Effector memory CD4-positive, alpha-beta T cell (primary cell): ENCODE measurements at places on chromosomes 1 and 21.

DNA sequence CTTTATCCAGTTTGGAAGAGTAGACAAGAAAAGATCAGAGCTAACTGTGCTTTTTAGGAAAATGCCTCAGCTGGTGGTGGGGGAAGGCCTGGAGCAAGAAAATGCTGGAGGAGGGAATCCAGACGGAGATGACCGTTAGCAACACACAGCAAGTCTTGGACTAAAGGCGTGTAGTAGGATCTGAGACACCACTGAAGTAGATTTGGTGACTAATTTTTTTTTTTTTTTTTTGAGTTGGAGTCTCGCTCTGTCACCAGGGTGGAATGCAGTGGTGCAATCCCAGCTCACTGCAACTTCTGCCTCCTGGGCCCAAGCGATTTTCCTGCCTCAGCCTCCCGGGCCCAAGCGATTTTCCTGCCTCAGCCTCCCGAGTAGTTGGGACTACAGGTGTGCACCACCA is 41.2 kb downstream of the LPAR3 start:
- DNase-seq = no peak

GRCh38 chr1:21307210-21307609 is 16.9 kb upstream of the ECE1 start:
- DNase-seq = no peak

GRCh38 chr1:38062361-38063288 is 16.0 kb upstream of the POU3F1 start:
- DNase-seq = no peak

DNA sequence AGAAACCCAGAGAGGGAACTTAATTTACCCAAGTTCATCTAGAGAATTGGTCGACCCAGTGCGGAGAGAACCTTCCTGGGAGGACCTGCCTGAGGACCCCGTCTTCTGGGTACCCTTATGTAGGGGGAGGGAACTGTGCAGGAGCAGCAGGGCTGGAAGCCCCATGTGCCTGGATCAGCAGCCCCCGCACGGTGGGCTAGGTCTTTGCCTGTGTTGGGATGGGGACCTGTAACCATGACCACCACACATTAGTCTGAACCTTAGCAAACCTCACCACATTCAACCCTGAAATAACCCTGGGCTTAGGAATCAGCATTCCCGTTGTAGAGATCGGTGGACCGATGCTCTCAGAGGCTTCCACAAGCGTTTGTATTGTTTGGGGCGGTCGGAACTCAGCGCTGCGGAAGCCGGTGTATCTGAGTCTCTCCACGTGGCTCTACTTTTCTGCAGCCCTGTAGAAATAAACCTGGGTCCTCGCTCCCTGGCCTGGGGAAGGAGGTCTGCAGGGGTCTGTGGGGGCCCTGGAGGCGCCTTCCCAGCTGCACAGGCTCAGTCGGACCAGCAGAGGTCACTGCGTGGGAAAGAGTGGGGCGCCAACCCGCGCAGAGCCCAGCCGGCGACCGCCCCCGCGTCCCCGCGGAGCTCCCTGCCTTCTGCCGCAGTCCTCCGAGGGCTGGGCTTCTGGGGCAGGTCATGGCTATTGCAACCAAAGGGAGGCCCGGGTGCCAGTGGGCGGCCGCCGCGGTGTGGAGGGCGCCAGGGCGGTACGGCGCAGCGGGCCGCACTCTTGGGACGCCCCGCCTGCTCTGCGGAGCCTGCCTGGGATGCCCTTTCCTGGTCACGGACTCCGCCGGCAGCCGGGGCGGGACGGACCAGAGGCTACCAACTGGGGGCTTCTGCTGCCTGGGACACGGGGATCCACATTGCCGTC is 36.2 kb upstream of the KCNA10 start:
- peak; percentile 13 for DNase-seq

DNA sequence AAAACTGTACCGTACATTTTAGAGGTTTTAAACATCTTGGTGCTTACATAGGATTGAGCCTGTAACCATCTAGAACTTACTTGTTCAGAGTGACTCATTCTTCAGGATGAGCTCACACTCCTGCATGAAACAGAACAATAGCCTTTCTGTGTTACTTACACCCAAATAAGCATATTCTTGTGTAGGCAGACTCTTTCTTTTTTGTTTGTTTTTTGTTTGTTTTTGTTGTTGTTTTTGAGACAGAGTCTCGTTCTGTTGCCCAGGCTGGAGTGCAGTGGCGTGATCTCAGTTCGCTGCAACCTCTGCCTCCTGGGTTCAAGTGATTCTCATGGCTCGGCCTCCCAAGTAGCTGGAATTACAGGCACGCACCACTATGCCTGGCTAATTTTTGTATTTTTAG is 3.8 kb upstream of the CA6 start:
- no peak for DNase-seq

- DNase-seq = no peak
Observed at GRCh38 chr1:212754193-212754592, 37.4 kb downstream of the NSL1 start.

DNA sequence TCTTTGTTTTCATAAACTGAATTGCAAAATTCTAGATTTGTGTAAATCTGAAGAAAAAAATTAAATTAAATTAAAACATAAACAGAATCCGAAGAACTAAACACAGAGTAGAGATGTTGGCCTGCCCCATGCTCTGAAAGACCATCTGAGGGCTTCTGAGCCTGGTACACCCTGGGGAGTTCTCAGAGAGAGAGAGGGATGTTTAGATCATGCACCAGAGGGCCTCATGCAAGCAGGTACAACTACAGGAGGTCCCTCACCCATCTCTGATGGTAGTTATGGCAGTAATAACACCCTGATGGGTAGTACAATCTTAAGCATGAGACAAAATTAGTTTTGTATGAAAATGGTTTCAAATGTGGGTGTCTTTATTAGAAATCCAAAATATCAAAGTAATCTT is 127.7 kb downstream of the TGFB2 start:
- no peak for DNase-seq

- no peak for DNase-seq
Observed at GRCh38 chr1:228884196-228884595, 148.9 kb downstream of the RHOU start.

DNA sequence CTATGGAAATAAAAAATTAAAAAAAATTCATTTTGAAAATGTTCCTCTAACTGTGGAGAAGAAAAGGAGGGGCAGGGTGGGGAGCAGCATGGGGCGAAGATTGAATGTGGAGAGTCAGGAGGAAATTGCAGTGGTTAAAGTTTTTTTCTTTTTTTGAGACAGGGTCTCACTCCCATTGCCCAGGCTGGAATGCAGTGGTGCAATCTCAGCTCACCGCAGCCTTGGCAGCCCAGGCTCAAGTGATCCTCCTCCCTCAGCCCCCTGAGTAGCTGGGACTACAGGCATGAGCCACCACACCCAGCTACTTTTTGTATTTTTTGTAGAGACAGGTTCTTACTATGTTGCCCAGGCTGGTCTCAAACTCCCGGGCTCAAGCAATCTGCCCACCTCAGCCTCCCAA is 67.6 kb downstream of the ADSS2 start:
- no peak for DNase-seq

- DNase-seq = no peak
Observed at GRCh38 chr21:42250422-42251403, 31.8 kb downstream of the ABCG1 start.

DNA sequence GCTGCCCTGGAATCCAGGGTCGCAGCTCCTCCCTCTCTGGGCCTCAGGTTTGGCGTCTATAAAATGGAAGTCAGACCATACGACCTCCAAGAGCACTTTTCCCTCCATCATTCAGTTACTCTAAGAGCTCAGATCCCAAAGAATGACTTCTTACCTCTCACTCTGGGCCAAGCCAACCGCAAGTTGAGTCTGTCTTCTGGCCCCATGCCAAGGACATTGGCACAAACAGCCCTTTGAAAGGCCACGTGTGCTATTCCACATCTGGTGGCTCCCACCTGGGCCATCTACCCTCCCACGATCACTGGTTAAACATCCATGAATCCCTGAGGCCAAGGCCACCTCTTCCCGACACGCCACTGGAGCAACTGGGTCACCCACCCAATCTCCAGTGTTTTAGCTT is 12.4 kb downstream of the SLC2A7 start:
- DNase-seq = no peak

DNA sequence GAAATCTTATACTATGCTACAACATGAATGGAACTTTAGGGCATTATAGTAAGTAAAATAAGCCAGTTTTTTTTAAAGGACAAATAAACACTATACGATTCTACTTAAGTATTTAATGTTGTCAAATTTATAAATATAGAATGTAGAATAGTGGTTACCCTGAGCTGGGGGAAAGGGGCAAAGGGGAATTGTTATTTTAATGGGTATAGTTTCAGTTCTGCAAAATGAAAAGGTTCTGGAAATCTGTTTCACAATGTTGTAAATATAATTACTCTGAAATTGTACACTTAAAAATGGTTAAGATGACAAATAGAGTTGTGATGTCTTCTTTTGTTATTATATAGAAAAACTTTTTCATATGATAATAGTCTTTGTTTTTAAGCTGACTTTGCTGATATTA is 366.3 kb downstream of the MRPL39 start:
- no peak for DNase-seq

GRCh38 chr1:114594046-114594445 is 12.6 kb upstream of the BCAS2 start:
- no peak for DNase-seq

- no peak for DNase-seq
Observed at GRCh38 chr21:45599146-45599581, 44.4 kb upstream of the PCBP3 start.

- no peak for DNase-seq
Observed at GRCh38 chr21:42439284-42440186, 35.8 kb downstream of the UBASH3A start.

- DNase-seq = peak; percentile 75
Observed at GRCh38 chr1:198681831-198682759, 43.3 kb downstream of the PTPRC start.

GRCh38 chr1:44047131-44047530 is 15.9 kb upstream of the SLC6A9 start:
- DNase-seq = no peak

DNA sequence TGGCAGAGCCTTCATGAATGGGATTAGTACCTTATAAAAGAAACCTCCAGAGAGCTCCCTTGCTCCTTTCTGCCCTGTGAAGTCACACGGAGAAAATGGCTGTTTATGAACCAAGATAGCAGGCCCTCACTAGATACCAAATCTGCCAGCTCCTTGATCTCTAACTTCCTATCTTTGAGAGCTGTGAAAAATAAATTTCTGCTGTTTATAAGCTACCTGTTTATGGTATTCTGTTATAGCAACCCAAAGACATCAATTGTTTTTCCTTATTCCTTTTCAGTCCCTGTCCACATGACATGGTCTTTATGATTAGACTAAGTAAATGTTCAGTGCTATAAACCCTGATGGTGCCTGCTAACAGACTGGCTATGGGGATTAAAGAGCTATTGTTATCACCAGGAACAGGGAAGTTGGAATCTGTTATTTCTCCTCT is 9.7 kb upstream of the STIL start:
- DNase-seq = no peak

- no peak for DNase-seq
Observed at GRCh38 chr21:18350216-18350615, 53.4 kb downstream of the TMPRSS15 start.
